ENCODE measurements at places on chromosomes 5 and 9.

DNA sequence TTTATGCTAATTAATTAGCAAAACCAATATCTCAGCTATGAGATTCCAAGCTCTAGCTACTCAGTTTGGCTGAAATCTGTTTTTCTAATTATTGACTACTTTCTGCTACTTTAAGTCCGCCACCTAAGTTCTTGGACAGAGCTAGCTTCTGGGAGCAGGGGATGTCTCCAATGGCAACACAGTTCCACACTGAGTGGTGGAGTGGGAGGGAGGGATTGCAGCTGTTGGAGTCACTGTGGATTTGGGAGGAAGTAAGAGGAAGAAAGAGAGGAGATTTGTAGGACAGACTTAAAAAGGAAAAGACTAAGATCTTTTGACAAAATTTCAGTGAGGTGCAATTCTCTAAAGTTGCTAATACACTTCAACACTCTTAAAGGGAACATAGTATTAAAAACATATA, 450.8 kb downstream of the NFIB start:
- no peak for DNase-seq

- DNase-seq: no peak
Observed at GRCh38 chr5:125376059-125376641, 629.7 kb upstream of the ZNF608 start.

DNA sequence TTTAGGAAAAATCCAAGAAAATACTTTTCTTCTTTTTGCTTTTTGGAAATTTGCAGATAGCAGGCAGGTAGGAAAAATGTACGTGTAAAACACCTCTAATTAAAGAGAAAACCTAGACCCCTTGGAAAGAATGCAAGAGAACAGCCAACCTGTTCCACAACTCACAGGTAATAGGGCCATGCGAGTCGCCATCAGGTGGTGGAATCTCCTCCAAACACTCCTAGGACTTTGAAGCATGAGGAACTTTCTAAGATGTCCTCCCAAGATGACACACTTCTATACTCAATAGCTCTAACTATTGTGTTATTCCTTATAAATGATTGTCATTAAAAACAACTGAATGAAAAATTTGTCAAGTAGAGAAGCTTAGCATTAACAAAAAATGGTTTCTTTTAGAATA, 174.0 kb downstream of the TMC1 start:
- DNase-seq: no peak

GRCh38 chr5:103424026-103424425, 138.6 kb downstream of the NUDT12 start:
- no peak for DNase-seq

GRCh38 chr9:33414268-33414667, 11.9 kb upstream of the AQP7 start:
- DNase-seq: no peak

- no peak for DNase-seq
Observed at GRCh38 chr5:95771892-95772291, 40.8 kb downstream of the RHOBTB3 start.

- DNase-seq: no peak
Observed at GRCh38 chr5:22460189-22460588, 393.0 kb downstream of the CDH12 start.

DNA sequence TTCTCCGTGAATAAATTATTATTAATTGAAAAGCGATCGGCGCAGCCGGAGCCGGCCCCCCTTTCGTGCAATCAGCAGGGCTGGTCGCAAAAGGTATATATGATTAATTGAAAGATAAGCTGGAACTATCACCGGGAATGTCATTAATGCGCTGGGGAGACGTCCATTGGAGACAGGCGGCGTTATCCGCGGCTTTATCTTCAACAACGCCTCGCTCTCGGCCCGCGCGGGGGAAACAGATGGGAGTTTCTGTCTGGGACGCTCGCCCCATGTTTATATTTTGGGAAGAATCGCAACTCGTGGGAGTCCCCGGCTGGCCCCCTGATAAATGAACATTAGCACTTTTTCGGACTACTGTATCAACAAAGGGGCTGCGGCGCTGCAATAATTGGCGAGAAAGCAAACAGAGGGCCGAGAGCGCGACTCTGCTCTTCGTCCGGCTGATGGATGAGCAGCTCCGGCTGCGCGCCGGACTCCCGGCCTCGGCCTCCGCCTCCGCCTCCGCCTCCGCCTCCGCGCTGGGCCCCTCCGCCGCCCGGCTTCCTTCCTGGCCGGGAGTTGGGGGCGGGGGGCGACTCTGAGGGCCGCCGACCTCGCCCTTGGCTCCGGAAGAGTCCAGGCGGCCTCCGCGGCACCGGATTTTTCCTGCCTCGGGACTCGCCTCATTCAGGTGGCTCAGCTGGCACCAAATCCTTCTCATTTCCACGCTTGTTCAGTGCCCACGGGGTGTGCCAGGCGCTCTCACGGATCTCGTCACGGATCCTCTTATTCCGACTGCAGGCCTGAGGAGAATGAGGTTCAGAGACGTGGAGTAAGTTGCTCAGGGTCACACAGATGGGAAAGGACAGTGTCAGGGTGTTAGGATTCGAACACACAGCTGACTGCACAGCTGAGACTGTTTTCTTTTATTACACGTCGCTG, 3.6 kb upstream of the NKX2-5 start:
- no peak for DNase-seq

DNA sequence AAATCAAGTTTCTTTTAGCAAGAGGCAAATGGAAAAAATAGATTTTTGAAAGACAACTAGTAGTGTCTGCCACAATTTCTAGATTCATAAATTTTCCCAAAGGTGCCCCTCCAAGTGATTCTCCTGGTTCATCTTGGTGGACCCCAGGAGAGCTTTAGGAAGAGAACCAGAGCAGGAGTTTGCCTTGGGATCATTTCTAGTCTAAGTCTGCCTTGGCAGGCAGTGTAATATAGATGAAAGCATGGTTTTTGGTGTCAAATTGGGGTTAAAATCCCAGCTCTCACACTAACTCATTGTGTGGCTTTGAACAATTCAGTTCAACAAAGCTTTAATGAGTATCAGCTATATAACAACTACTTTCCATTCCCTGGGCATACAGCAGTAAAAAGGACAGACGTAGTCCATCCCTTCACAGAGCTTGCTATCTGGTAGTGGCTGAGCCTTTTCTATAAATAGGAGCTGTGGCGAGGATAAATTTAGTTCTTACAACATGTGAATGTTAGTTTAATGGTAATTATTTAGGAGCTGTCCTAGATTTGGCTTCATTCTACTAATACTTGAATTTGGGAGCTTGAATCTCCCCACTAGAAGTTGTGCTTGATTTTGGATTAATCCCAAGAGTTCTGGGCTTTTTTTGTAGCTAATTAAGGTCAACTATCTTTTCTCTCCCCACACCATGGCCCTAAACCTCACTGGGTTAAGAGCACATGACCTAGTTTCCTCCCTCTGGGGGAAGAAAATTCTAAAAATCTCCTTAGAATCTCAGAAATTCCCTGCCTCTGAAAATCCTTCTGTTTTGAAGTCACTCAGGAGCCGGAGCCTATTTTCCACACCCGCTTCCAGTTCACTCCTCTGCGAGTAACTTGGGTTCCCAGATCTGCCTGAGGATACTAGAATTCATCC, 197.8 kb downstream of the PCSK1 start:
- no peak for DNase-seq

GRCh38 chr9:70028287-70028686, 15.4 kb upstream of the MAMDC2 start:
- no peak for DNase-seq

DNA sequence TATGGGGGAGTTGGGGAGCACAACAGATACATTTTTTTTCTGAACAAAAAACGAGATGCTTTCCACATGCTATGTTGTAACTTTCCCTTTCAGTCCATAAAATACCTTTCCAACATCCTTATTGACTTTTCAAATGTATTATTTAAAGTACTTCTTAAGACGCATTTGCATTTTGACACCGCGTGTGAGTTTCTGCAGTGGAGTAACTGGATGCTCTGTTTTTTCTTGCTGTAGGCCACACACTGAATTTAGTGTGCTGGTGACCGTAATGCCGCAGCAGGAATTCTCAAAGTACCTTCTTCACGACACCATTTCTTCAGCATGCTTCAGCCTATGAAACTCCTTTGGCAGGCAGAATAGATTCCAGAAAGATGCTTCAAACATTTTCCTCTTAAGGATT, 14.3 kb upstream of the EPB41L4B start:
- no peak for DNase-seq

DNA sequence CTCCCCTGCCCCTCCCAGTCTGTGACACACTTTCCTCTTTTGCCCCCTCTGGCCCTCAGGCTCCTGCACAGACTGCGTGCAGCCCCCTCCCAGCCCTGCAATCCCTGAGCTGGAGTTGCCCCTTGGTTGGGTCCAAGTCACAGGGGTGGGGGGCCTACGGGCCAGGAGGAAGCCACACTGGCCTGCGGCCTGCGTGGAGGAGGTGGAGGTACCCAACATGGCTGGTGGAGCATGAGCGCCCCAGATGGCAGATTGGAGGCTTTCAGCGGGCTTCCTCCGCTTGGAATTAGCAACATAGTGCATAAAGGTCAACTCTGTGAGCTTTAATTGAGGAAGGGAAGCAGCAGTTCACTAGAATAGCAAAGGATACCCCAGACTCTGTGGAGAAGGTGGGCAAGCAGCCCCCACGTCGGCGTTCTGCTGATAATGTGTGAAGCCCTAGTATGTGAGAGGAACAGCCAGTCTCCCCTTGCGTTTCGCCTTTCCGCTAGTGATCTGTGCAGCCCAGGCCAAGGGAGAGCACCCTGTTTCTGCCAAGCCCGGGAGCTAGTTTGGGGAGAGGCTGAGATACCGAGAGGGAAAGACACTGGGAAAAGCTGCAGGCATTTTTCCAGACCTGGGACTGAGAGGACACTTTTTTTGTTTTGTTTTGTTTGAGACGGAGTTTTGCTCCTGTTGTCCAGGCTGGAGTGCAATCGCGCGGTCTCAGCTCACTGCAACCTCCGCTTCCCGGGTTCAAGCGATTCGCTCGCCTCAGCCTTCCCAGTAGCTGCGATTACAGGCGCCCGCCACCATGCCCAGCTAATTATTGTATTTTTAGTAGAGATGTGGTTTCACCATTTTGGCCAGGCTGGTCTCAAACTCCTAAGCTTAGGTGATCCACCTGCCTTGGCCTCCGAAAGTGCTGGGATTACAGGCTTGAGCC, 35.3 kb upstream of the MACIR start:
- DNase-seq: no peak

- no peak for DNase-seq
Observed at GRCh38 chr5:82225525-82226172, 52.5 kb downstream of the RPS23 start.

GRCh38 chr5:67160985-67161384, 35.6 kb downstream of the CD180 start:
- peak; percentile 69 for DNase-seq

- DNase-seq: no peak
Observed at GRCh38 chr5:171055875-171056454, 194.1 kb downstream of the RANBP17 start.

DNA sequence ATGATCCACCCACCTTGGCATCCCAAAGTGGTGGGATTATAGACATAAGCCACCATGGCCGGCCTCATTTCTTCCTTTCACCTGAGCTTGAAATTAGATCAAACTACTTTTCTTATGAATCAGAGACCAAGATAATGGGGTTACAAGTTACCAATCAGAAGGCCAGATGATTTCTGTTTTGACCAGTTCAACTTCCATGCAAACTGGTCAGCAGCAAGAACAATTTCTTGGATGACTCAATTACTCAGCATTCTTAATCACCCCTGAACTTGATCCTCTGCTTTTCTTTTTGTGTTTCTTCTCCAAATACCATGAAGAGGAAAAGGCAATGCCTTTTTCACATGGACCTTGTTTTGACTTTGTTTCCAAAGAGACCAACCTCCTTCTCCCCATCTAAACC, 10.0 kb upstream of the PLIN2 start:
- peak; percentile 66 for DNase-seq

- DNase-seq: no peak
Observed at GRCh38 chr9:7461791-7462190, 337.8 kb downstream of the DMAC1 start.

DNA sequence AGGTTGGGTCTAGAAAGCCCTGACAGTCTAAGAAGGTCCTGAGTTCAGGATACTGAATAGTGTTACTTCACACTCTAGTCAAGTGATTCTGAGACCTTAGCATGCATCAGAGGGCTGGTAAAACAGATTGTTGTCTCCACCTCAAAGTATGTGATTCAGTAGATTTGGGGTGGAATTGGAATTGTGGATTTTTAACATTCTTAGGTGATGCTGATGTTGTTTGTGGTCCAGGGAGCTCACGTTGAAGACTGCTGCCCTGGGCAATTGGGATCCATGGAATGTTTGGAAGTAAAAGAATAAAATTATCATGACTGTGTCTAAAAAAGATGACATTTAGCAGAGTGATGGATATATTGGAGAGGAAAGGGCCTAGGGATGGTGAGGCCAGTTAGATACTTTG, 75.6 kb downstream of the VCAN start:
- DNase-seq: no peak

DNA sequence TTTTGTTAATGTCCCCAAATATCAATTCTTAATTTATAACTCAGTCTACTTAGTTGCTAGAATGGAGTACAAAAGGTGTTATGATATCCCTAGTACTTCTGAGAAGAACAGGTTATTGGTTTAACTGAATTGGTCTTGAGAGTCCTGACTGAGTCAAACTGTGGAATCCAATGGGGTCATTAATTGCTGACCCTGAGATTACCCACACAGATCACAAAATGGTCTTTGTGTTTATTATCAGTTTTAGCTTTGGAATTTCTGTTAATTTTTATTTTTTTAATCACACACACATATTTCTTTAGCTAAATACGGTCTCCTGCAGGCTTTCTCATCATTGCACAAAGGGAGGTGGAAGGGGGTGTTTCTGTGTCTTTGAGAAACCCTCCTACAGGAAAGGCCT, 301.6 kb downstream of the EBF1 start:
- DNase-seq: no peak

- no peak for DNase-seq
Observed at GRCh38 chr9:119667163-119667562, 297.9 kb upstream of the BRINP1 start.

- no peak for DNase-seq
Observed at GRCh38 chr5:148962761-148963324, 100.0 kb downstream of the SH3TC2 start.
